ENCODE measurements at places on chromosomes 12 and 14.

- no peak overlapping the region for H3K27ac ChIP-seq
- no peak for DNase-seq
- H3K27me3 ChIP-seq = peaks cover 12% of the 10 kb centered on the region
Measured at GRCh38 chr14:94598816-94599655, 13.2 kb upstream of the SERPINA3 start.

- H3K4me3 ChIP-seq = peak within 1 kb of the TSS; percentile 71
- no peaks in the 10 kb centered on the region for H3K36me3 ChIP-seq
- H3K27ac ChIP-seq = no peak within 1 kb of the TSS
- peaks cover 13% of the 10 kb centered on the region for H3K4me1 ChIP-seq
- peak; percentile 41 for DNase-seq
Measured at GRCh38 chr14:94769391-94770250, at the start of gene GSC. Gene GSC, minus strand, starts transcription at chr14:94770113. Its CDS starts 98 bp downstream, at chr14:94770015.

- H3K27ac ChIP-seq = no peak overlapping the region
- H3K4me3 ChIP-seq = no peak overlapping the region
- H3K36me3 ChIP-seq = no peaks in the 10 kb centered on the region
- peaks cover 49% of the 10 kb centered on the region for H3K27me3 ChIP-seq
- H3K4me1 ChIP-seq = no peaks in the 10 kb centered on the region
Measured at GRCh38 chr14:93690146-93690545, 98.1 kb downstream of the PRIMA1 start.

DNA sequence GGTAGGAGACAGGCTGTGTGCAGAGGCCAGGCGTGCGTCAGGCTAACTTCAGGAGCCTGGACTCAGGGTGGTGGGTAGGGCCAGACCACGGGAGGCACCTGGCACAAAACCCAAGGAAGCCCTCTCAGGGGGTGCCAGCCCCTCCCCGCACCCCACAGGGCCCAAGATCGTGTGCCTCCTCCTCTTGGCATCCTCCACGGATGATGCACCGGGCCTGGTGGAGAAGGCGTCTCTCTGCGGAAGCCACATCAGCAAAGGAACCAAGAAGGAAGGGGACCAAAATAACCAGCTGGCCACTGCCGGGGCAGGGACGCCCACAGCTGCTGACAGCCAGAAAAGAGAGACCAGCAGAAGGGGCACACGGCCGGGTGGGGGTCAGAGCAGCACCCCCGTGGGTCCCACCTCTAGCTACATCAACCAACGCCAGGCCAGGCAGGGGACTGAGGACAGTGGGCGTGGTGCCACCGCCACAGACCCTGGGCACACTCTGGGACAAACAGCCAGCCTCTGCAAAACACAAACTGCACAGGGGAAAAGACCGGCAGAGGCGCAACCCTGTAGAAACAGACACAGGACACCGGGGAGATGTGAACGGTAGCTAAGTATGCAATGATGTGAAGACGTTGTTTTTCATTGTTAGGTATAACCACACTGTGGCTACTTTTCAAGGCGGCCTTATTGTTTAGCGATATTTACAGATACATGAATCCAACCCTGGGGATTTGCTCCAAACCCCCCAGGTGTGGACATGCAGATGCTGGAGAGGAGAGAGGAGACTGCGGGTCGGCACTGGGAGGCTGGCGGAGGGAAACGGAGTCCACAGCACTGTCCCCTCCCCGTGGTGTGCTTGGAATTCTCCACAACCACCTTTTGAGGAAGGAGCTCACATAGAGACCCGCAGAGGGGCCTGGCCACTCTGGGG, 26.1 kb upstream of the C14orf180 start:
- no peak overlapping the region for H3K4me3 ChIP-seq
- peaks cover 8% of the 10 kb centered on the region for H3K27me3 ChIP-seq
- no peak overlapping the region for H3K27ac ChIP-seq
- no peak for DNase-seq

- no peaks in the 10 kb centered on the region for H3K36me3 ChIP-seq
- H3K27me3 ChIP-seq = no peaks in the 10 kb centered on the region
- H3K4me1 ChIP-seq = peaks cover 46% of the 10 kb centered on the region
- H3K4me3 ChIP-seq = no peak overlapping the region
- DNase-seq = no peak
Measured at GRCh38 chr12:51823875-51824565, 24.5 kb downstream of the FIGNL2 start.

DNA sequence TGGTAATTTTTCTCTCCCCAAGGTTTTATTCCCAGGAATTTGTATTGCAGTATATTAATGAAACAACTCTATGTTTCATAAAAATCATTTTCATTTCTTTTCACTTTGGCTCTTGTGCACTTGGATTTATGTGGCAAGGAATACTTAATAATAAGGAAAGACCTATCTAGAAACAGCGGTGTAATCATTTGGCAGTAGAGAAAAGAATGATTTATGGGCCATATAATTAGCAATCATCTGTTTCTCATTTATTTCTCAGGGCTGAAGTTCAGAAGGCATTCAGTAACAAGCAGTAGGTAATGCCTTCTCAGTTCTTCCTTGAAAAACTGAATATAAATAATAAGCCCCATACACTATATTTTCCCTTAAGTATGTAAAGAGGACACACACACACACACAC, 172.6 kb downstream of the ANO4 start:
- no peaks in the 10 kb centered on the region for H3K36me3 ChIP-seq
- no peaks in the 10 kb centered on the region for H3K27me3 ChIP-seq
- H3K4me1 ChIP-seq = no peaks in the 10 kb centered on the region
- no peak overlapping the region for H3K27ac ChIP-seq
- DNase-seq = no peak
- no peak overlapping the region for H3K4me3 ChIP-seq

DNA sequence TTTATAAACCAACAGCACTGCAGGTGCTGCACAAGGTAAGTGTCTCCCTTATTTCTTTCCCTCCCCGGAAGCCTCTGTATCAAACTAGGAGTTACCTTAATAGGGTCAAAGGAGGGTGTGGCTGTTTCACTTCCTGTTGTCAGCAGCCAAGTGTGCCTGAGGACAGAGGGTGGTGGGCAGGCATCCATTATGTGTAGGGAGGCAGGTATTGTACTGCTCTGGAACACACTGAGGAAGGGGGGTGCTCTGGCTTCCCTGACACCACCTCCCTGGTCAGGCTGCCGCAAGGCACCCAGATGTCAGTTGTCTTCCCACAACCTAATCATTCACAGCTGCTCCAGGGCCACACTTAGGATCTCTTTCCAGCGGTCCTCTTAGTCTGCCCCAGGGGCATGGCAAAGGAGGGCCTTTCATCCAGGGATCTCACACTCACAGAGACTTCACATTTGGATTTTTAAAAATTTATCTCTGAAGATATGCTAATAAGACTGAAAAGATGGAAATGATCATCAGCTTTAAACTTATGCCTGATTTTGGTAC, 132.0 kb upstream of the ARHGAP5 start:
- H3K36me3 ChIP-seq = no peaks in the 10 kb centered on the region
- DNase-seq = no peak
- no peak overlapping the region for H3K4me3 ChIP-seq
- no peak overlapping the region for H3K27ac ChIP-seq

DNA sequence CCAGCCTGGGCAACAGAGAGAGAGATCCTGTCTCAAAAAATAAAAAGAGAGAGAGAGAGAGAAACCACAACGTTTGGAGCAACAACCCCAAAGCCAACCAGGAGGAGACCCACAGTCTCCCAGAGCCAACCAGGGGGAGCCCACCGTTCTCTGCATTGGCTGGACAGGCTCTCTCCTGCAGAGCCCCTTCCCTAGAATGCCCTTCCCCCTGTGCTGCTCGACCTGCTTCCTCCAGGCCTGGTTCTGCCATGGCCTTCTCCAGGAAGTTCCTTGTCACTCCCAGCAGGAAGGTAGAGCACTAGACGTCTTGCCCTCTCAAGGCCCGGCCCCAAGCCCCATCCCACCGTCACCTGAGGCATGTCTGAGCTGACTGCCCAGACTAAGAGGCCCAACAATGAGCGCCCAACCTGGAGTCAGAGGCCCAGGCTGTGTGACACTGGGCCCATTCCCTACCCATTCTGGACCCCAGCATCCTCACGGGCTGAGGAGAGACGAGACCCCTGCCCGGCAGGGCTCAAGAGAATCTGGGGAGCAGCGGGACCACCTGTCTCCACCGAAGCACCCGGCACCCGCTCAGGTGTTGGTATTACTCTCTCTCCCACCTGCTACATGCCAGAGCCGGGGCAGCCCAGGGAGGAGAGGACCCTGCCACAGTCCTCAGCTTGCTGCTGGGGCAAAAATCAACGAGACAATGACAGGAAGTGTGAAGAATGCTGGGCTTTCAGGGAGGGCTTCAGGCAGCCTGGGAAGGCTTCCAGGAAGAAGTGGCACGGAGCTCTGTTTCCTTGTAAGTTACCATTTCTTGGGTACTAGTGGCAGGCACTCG, 61.2 kb downstream of the DIO3 start:
- no peaks in the 10 kb centered on the region for H3K27me3 ChIP-seq
- no peak overlapping the region for H3K4me3 ChIP-seq
- H3K4me1 ChIP-seq = no peaks in the 10 kb centered on the region
- H3K27ac ChIP-seq = no peak overlapping the region
- DNase-seq = no peak

DNA sequence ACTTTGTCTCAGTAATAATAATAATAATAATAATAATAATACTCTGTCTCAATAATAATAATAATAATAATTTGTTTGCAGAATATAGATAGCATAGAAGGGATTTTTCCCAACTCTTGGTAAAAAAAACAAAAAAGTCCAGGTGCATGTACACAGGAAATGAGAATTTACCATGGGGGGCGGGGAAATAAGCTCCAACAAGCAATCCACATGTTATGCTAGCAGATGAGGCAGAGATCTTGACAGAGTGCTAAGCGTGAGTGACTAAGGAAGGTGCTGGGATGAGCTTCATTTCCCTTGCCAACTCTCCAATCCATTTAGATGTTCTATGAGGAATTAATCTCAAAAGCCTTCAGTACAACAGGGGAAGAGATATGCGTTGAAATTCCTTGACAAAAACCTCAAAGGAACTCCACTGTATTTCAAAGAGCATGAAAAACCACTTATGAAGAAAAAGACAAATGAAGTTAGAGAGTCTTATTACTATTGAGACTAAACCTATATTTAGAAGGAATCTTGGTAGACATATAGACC, 44.9 kb upstream of the GTF2A1 start:
- H3K4me1 ChIP-seq = peaks cover 7% of the 10 kb centered on the region
- DNase-seq = no peak

GRCh38 chr14:29144621-29145020, 378.0 kb downstream of the FOXG1 start:
- DNase-seq = no peak
- H3K4me3 ChIP-seq = no peak overlapping the region
- no peaks in the 10 kb centered on the region for H3K27me3 ChIP-seq
- no peak overlapping the region for H3K27ac ChIP-seq
- no peaks in the 10 kb centered on the region for H3K36me3 ChIP-seq

GRCh38 chr12:90543374-90543773, 411.6 kb downstream of the CCER1 start:
- H3K36me3 ChIP-seq = no peaks in the 10 kb centered on the region
- no peaks in the 10 kb centered on the region for H3K4me1 ChIP-seq

DNA sequence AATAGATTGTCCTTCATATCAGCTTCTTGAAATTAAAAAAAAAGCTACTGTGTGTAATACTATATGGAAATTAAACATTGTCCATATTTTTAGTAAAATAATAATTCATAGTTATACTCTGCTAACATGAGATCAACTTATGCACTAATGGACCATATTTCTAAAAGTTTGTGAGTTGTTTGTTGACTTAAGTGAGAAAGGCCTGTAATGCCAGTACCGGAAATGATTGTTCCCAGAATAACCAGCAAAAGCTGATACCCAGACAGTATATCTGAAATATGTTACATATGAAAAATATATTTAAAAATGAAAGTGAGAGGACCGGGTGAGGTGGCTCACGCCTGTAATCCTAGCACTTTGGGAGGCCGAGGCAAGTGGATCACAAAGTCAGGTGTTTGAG, 35.9 kb downstream of the WNK1 start:
- H3K27me3 ChIP-seq = no peaks in the 10 kb centered on the region
- peaks cover 22% of the 10 kb centered on the region for H3K36me3 ChIP-seq
- no peak overlapping the region for H3K4me3 ChIP-seq
- no peak overlapping the region for H3K27ac ChIP-seq

DNA sequence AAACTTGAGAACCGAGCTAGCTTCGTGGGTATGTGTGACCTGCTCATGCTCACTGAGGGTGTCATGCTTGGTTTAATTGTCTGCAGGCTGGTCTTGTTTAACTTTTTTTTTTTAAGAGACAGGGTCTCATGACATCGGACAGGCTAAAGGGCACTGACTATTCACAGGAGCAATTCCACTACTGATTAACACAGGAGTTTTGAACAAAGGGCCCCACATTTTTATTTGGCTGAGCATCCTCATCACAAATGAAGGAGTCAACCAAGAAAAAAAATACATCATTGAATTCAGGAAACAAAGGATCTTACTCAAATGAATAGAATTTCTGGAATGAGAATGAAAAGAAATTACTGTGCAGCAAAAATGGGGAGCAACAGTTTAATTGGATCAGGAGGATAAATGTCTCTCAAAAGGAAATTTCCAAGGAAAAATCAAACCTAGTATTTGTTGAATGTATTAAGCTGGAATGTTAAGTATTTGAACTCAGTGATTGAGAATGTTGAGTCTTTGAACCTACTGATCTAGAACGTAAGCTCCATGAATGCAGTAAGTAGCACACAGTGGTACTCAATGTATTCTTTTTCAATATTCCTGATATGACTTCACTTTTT, 20.8 kb upstream of the PYROXD1 start:
- no peaks in the 10 kb centered on the region for H3K36me3 ChIP-seq
- H3K27me3 ChIP-seq = peaks cover 4% of the 10 kb centered on the region
- no peaks in the 10 kb centered on the region for H3K4me1 ChIP-seq
- no peak overlapping the region for H3K27ac ChIP-seq
- no peak for DNase-seq

DNA sequence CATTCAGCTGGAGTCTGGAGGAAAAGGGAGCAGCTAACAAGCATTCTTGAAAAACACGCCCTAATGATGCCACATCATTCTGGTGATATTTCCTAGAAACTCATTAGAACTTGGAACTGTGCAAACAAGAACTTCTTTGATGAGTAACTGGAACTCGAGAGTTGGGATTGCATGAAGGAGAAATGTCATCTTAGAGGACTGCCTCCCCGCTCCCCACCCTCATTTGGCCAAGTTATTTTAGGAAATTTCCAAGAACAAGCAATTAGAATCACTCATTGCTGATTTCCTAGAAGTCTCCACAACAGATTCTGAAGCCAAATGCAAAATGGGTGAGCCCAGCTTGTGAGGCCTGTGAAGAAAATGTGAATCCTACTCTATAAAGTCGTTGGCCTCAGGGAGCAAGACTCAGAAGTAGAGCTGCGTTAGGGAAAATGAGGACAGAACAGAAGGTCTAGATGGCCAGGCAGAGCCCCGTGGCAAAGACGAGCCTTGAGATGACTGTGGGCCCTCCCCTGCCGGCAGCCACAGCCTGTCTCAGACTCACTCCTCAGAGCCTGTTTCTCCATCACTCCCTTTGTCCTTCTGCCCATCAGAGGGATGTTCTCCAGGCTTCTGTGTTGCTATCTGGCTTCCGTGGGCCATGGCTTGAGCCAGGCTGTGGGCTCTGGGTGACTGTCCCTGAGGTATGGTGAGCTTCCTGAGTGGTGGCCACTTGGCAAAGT, 38.4 kb downstream of the RTL1 start:
- H3K36me3 ChIP-seq = no peaks in the 10 kb centered on the region
- no peak overlapping the region for H3K27ac ChIP-seq
- peaks cover 6% of the 10 kb centered on the region for H3K27me3 ChIP-seq
- no peak overlapping the region for H3K4me3 ChIP-seq
- no peaks in the 10 kb centered on the region for H3K4me1 ChIP-seq

GRCh38 chr14:59282378-59282765, 93.9 kb downstream of the DAAM1 start:
- H3K4me1 ChIP-seq = no peaks in the 10 kb centered on the region
- no peak overlapping the region for H3K4me3 ChIP-seq
- no peak overlapping the region for H3K27ac ChIP-seq
- no peaks in the 10 kb centered on the region for H3K27me3 ChIP-seq
- DNase-seq = no peak
